NCI-H82 (cell line): ENCODE measurements at places on chromosomes 11 and 22.
A peak's percentile ranks its signal among the peaks of the same experiment; 100 is the strongest.

DNA sequence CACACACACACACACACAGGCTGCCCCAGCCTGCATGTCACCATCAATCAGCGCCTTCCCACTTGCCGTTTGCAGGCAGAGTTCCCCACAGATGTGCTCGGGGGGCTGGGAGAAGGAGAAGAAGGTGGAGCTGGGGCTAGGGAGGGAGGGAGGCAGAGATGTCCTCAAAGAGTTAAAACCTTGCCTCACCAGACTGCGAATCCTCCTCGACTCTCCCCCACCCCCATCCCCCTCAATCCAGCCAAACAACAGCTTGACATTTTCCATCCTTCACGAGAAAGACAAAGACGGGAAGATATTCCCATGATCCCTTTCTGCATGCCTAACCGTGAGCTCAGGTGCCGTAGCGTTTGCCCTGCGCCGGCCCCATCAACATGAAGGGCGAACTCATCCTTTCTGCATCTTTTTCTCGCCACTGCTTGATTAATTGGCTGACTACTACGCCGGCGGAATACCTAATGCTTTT, 365.5 kb downstream of the MIAT start:
- no peak for DNase-seq

- no peak for DNase-seq
Observed at GRCh38 chr11:66326261-66327111, 9.6 kb upstream of the CD248 start.

DNA sequence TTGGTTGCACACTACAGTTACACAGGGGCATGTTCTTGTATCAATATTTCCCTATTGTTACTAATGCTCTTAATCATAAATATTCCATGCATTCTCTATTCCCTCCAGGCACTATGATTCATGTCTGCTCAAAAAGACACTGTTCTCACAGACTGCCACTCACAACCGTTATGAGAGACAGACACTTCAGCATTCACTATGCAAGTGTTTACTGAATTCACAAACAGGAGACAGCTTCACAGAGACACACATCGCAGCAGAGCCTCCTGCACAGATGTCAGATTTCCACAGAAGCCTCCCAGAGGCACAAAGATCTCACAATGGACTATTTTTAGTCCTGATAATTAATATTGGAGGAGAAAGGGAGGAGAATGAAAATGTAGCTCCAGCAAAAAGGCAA, 930.4 kb downstream of the OPCML start:
- DNase-seq: no peak

- DNase-seq: peak; percentile 69
Observed at GRCh38 chr11:19951558-19952115, 208.6 kb downstream of the DBX1 start.

- DNase-seq: no peak
Observed at GRCh38 chr22:30572210-30572609, 2.3 kb downstream of the GAL3ST1 start.

DNA sequence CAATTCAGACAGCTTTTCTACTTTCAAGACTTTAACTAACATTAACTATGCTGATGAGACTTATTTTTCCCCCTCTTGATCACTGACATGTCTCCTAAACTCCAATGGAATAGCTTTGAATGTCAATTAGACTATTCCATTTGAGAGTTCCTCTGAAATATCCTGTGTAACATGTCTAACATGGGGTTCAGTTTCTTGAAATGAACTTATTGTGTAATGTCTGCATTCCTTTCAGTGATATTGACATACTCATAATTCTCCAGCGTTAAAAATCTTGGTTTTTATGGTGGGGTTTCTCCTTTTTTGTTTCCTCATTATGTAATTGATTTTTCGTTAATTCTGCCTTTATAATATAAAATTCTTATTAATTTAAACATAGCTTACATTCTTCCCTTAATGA, 37.7 kb upstream of the SPTBN2 start:
- DNase-seq: no peak

DNA sequence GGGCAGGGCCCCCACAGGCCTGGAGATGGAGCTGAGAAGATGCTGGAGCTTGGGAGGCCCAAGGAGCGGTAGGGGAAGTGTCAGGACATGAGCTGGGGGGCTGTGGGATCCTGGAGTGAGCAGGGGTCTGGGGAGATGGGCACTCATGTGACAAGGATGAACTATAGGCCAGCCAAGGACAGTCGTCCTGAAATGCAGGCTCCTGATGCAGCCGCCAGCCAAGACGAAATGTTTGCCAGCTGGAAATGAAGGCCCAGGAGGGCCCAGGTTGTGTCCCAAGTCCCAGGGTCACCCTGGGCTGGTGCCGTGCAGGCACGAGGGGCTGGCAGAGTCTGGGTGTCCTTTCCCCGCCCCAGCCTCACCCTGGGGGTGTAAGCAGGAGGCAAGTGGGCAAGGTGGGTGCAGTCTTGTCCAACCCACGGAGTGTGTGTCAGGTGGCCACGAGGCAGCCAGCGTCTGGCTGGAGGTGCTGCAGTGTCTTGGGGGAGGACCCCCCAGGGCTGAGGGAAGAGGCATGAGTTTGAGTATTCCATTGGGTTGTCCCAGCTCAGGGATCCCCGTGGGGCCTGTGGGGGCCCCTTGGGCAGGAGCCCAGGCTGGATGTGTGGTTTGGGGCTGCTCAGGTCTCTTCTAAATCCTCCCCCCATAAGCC, 21.4 kb downstream of the MRGPRG start:
- DNase-seq: no peak

DNA sequence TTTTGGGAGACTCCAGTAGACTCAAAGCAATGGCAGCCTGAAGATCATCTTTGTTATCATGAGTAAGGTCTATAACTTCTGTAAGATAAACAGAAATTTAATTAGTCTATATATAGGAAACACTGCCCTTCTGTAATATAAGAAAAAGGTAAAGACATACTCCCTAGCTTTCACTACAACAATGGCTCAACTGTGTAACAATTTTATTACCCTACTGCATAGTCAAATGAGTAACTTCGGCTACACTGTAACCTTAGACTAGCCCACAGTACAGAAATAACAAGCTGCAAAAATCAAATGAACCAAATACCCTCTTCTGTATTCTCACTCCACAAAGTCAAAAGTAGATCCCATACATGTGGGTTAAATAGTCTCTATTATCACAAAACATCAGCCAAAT, 33.7 kb downstream of the USP28 start:
- no peak for DNase-seq

GRCh38 chr22:27075028-27075678, 417.8 kb downstream of the MIAT start:
- DNase-seq: no peak

DNA sequence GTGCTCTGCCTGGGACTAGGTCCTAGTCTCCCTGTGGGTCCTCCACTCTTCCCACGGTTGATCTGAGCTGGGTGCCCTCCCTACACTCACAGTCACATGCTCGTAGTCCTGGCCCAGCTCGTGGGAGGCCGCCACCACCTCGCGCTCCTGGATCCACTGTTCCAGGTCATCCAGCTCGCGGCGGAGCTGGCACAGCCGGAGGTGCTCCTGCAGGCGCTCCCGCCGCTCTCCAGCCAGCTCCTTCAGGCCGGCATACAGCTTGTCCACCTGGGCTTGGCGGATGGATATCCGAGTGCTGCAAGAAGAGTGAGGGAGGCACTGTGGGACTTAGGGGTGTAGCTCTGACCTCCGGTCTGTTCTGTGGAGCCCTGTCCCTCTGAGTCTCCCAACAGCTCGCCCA, 14.8 kb upstream of the RBM4B start:
- DNase-seq: no peak
